ENCODE measurements at places on chromosomes 4 and X. TPM values are rescaled to one million over a fixed set of nuclear protein-coding genes. Genes with fewer than 3 reads are reported as not detected.

TCP11X2 gene
- total RNA-seq = not detected

USP27X gene
- 4.4 TPM for total RNA-seq

CXCL6 gene
- total RNA-seq = not detected

MAGEB1 gene
- total RNA-seq = not detected

PDE6B gene
- total RNA-seq = not detected

CD38 gene
- 13.0 TPM for total RNA-seq

TBX22 gene
- not detected for total RNA-seq

TCEAL7 gene
- total RNA-seq = not detected

TLR2 gene
- total RNA-seq = 0.79 TPM

TEX13D gene
- total RNA-seq = not detected

HEPH gene
- not detected for total RNA-seq

FOXR2 gene
- not detected for total RNA-seq
